ENCODE measurements at places on chromosomes 7 and 10.

- no peak for DNase-seq
Measured at GRCh38 chr7:44486001-44486400, 4.5 kb downstream of the NUDCD3 start.

DNA sequence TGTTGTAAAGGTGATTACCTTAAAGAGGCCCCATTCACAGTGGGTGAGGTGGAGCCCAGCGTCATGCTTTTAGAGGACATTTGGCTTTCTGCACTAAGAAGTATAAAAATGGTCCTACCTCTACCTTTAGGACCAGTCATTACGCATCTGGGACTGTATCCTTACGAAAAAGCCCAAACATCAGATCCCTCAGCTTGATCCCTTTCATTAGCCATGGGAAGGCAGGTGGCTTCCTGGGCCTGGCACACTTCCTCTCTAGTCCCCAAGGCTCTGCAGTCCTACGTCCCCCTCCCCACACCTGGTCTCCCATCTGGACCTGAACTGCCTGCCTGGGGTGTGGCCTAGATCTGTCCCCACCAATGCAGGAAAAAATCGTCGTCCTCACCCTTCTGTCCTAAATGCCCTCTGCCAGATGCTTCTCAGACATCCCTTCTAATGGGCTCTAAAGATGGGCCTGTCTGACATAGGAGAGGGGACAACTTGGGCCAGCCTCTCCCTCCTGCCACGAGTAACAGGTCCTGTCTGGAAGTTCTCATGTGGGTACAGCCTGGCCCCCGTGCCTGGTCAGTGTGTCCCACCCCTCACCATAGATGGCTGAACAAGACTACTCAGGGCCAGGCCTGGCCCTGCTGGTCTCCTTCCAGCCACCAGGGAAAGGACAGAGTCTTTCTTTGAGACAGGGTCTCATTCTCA lies 11.8 kb upstream of the SLC18A3 start:
- DNase-seq, result no peak

- DNase-seq, result no peak
Measured at GRCh38 chr7:68488341-68489060, 1109.8 kb upstream of the AUTS2 start.

GRCh38 chr7:73521636-73522104 lies 423 bp downstream of the BAZ1B start:
- no peak for DNase-seq

- DNase-seq, result no peak
Measured at GRCh38 chr10:11446133-11446532, 165.3 kb downstream of the USP6NL start.

DNA sequence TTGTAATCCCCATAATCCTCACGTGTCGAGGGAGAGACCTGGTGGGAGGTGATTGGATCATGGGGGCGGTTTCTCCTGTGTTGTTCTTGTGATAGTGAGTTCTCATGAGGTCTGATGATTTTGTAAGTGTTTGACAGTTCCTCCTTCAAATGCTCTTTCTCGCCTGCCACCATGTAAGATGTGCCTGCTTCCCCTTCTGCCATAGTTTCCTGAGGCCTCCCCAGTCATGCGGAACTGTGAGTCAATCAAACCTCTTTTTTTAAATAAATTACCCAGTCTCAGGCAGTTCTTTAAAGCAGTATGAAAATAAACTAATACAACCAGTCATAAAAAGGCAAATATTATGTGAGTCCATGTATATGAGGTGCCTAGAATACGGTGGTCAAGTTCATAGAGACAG lies 87.5 kb downstream of the FRMD4A start:
- DNase-seq, result no peak

DNA sequence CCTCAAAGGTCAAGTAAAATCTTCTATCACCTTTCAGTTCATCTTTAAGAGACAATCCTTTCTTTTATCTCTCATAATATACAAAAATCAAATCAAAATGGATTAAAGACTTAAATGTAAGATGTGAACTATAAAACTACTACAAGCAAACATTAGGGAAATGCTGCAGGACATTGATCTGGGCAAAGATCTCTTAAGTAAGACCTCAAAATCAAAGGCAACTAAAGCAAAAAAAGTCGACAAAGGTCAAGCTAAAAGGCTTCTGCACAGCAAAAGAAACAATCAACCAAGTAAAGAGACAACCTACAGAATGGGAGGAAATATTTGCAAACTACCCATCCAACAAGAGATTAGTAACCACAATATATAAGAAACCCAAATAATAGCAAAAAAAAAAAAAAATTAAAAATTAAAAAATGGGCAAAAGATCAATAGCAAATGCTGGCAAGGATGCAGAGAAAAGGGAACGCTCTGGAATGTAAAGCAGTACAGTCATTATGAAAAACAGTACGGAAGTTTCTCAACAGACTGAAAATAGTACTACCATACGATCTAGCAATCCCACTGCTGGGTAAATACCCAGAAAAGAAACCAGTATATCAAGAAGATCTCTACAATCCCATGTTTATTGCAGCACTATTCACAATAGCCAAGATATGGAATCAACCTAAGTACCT lies 41.7 kb downstream of the TNPO3 start:
- no peak for DNase-seq

DNA sequence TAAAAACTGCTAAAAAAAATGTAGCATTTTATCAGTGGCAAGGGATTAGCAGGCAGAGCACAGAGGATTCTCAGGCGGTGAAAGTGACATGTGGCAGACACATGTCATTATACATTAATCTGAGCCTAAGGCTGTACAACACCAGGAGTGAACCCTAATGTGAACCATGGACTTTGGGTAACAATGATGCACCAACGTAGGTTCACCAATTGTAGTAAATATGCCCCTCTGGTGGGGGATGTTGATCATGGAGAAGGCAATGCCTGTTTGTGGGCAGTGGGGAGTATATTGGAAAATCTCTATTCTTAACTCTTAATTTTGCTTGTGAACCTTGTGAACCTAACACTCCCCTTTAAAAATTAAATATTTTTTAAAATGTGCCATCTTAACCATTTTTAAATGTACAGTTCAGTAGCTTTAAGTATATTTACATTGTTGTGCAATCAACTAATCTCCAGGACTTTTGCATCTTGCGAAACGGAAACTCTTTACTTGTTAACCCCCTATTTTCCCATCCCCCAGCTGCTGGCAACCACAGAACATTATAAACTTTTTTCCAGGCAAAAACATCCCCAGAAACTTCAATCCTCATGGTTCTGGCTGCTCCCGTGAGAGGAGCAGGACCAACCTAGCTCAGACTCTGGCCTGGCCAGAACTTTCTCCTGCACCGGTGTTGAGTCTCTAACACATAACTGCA lies 29.9 kb downstream of the LRRC20 start:
- DNase-seq, result no peak

- DNase-seq, result no peak
Measured at GRCh38 chr10:124048371-124049290, 44.8 kb downstream of the CHST15 start.

- no peak for DNase-seq
Measured at GRCh38 chr7:97096661-97097060, 20.8 kb upstream of the SDHAF3 start.
